ENCODE measurements at places on chromosomes 3 and 15. TPM values are rescaled to one million over a fixed set of nuclear protein-coding genes. Genes with fewer than 3 reads are reported as not detected.

GRCh38 chr3:170531657-170532335, 54.1 kb downstream of the SLC7A14 start:
- no peaks in the 10 kb centered on the region for H3K27me3 ChIP-seq
- no peak for DNase-seq
- H3K36me3 ChIP-seq = no peaks in the 10 kb centered on the region
- no peak overlapping the region for H3K27ac ChIP-seq
- H3K4me3 ChIP-seq = no peak overlapping the region

GRCh38 chr3:72346526-72346926, 501.7 kb downstream of the SHQ1 start:
- H3K27ac ChIP-seq = peak overlapping the region; percentile 54
- no peak for DNase-seq
- H3K4me3 ChIP-seq = no peak overlapping the region
- no peaks in the 10 kb centered on the region for H3K27me3 ChIP-seq
- H3K36me3 ChIP-seq = peaks cover 1% of the 10 kb centered on the region

GRCh38 chr3:189166321-189166720, 5.5 kb upstream of the TPRG1 start:
- no peaks in the 10 kb centered on the region for H3K27me3 ChIP-seq
- no peak overlapping the region for H3K4me3 ChIP-seq
- DNase-seq = no peak
- no peaks in the 10 kb centered on the region for H3K36me3 ChIP-seq
- peaks cover 1% of the 10 kb centered on the region for H3K4me1 ChIP-seq

DNA sequence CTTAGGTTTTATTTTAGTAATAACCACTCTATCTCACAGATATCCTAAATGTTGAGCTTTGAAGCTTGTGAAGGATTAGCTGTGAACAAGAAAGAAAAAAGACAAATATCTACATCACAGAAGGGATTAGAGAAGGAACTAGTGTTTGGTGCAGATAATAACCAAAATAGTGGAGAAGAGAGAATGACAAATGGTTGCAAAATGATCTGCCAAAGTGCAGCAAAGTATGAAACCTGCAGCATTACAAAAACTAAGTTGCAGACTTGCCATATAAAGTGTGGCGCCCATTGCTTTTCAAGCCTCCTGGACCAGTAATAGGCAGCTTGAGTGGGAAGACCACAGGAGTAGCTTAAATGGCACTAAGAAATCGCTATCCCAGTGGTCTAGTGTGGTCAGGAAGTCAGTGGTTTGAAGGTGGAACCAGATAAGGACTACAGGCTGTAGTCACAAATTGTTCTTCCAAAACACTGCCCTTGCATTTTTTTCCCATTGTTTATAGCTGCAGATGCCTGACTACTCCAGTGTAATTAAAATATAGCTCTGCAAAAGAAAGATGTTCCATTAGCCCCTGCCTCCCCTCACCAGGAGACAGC, 20.7 kb downstream of the TPM1 start:
- no peaks in the 10 kb centered on the region for H3K27me3 ChIP-seq
- H3K27ac ChIP-seq = no peak overlapping the region
- H3K4me1 ChIP-seq = no peaks in the 10 kb centered on the region
- peaks cover 5% of the 10 kb centered on the region for H3K36me3 ChIP-seq
- no peak for DNase-seq
- H3K4me3 ChIP-seq = no peak overlapping the region

DNA sequence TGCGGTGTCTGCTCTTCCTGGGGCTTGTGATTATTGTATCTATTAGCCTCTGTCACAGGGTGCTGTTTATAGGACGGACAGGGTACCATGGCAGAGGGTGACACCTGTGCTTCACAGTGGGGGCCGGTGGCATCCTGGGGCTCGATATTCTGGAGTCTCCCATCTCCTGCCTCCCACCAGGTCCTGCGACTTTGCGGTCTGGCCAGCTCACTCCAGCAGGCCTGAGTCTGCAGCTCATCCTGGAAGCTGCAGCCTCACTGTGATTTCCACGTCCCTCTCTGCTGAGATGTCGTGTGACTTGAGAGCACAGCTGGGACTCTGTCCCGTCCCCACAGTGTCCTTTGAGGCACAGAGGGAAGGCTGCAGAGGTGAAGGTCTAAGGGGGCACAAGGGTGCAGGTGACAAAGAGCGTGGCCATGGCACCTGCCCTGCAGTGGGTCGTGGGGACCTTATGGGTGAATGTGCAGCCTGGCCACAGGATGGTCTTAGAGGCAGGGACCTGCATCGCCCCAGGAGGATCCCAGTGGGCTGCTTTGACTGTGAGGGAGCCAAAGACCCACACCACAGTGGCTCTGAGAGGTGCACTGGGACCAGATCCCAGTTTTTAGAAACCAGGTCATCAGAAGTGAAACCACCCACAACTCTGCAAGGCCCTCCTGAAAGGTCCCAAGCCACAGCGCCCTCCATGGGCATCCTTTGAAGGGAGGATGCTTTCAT, 172.8 kb downstream of the KLF13 start:
- H3K27ac ChIP-seq = no peak overlapping the region
- H3K4me1 ChIP-seq = peaks cover 5% of the 10 kb centered on the region
- no peak overlapping the region for H3K4me3 ChIP-seq
- no peaks in the 10 kb centered on the region for H3K27me3 ChIP-seq
- no peaks in the 10 kb centered on the region for H3K36me3 ChIP-seq
- no peak for DNase-seq

- H3K4me1 ChIP-seq = peaks cover 9% of the 10 kb centered on the region
- no peak overlapping the region for H3K27ac ChIP-seq
- no peak overlapping the region for H3K4me3 ChIP-seq
- H3K27me3 ChIP-seq = peaks cover 22% of the 10 kb centered on the region
- DNase-seq = no peak
- H3K36me3 ChIP-seq = no peaks in the 10 kb centered on the region
Observed at GRCh38 chr15:46300716-46301115, 665.9 kb downstream of the SQOR start.

GRCh38 chr3:53885239-53885638, 3.3 kb upstream of the ACTR8 start:
- H3K36me3 ChIP-seq = peaks cover 39% of the 10 kb centered on the region
- no peak overlapping the region for H3K27ac ChIP-seq

- H3K27me3 ChIP-seq = peaks cover 87% of the 10 kb centered on the region
- H3K4me3 ChIP-seq = peak within 1 kb of the TSS; percentile 67
- H3K27ac ChIP-seq = no peak within 1 kb of the TSS
- no peaks in the 10 kb centered on the region for H3K36me3 ChIP-seq
- DNase-seq = no peak
Observed at GRCh38 chr3:55486857-55487380, at the start of gene WNT5A. WNT5A (minus strand) TSS chr3:55487306; CDS start chr3:55486985, 321 bp downstream.

- DNase-seq = no peak
- no peaks in the 10 kb centered on the region for H3K4me1 ChIP-seq
- H3K4me3 ChIP-seq = no peak overlapping the region
- H3K36me3 ChIP-seq = no peaks in the 10 kb centered on the region
Observed at GRCh38 chr15:84099181-84099580, 136.4 kb upstream of the GOLGA6L4 start.

- no peaks in the 10 kb centered on the region for H3K27me3 ChIP-seq
- H3K4me3 ChIP-seq = no peak overlapping the region
- no peaks in the 10 kb centered on the region for H3K36me3 ChIP-seq
- peak; percentile 10 for DNase-seq
- H3K27ac ChIP-seq = no peak overlapping the region
Observed at GRCh38 chr3:179811321-179812095, 158.7 kb downstream of the USP13 start.

- no peaks in the 10 kb centered on the region for H3K27me3 ChIP-seq
- H3K27ac ChIP-seq = no peak overlapping the region
- H3K4me1 ChIP-seq = peaks cover 4% of the 10 kb centered on the region
- H3K36me3 ChIP-seq = peaks cover 29% of the 10 kb centered on the region
- no peak for DNase-seq
- no peak overlapping the region for H3K4me3 ChIP-seq
Observed at GRCh38 chr15:77235566-77235965, 164.7 kb upstream of the TSPAN3 start.

- H3K36me3 ChIP-seq = no peaks in the 10 kb centered on the region
- no peak overlapping the region for H3K4me3 ChIP-seq
- H3K27ac ChIP-seq = no peak overlapping the region
- DNase-seq = no peak
- no peaks in the 10 kb centered on the region for H3K4me1 ChIP-seq
Observed at GRCh38 chr15:62920682-62921502, 121.7 kb upstream of the TPM1 start.

GRCh38 chr15:66089049-66089448, 164.5 kb downstream of the MEGF11 start:
- H3K27me3 ChIP-seq = peaks cover 9% of the 10 kb centered on the region
- no peak for DNase-seq
- no peak overlapping the region for H3K27ac ChIP-seq
- H3K36me3 ChIP-seq = no peaks in the 10 kb centered on the region
- no peak overlapping the region for H3K4me3 ChIP-seq

DNA sequence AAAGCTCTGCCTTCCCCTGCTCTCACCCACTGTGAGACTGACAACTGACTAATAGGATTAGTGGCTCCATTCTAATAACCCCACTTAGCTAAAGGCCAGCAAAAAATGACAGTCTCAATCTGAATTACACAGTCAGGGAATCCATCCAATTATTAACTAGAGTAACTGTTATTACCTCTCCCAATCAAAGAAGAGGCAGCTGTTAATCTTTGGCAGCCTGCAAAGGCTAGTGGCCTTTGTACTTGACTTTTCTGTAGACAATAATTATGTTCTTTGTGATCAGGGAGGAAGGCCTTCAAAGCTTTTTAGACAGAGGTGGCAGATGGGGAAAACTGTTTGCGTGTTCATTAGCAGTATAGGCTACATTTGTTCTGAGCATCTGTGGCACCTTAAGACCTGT, 177.7 kb downstream of the ISL2 start:
- no peaks in the 10 kb centered on the region for H3K4me1 ChIP-seq
- no peak overlapping the region for H3K27ac ChIP-seq
- H3K27me3 ChIP-seq = no peaks in the 10 kb centered on the region
- H3K4me3 ChIP-seq = no peak overlapping the region
- peaks cover 1% of the 10 kb centered on the region for H3K36me3 ChIP-seq

GRCh38 chr15:70197318-70197944, 99.7 kb upstream of the TLE3 start:
- no peaks in the 10 kb centered on the region for H3K27me3 ChIP-seq
- H3K36me3 ChIP-seq = no peaks in the 10 kb centered on the region
- H3K4me1 ChIP-seq = no peaks in the 10 kb centered on the region
- no peak overlapping the region for H3K4me3 ChIP-seq
- no peak for DNase-seq

DNA sequence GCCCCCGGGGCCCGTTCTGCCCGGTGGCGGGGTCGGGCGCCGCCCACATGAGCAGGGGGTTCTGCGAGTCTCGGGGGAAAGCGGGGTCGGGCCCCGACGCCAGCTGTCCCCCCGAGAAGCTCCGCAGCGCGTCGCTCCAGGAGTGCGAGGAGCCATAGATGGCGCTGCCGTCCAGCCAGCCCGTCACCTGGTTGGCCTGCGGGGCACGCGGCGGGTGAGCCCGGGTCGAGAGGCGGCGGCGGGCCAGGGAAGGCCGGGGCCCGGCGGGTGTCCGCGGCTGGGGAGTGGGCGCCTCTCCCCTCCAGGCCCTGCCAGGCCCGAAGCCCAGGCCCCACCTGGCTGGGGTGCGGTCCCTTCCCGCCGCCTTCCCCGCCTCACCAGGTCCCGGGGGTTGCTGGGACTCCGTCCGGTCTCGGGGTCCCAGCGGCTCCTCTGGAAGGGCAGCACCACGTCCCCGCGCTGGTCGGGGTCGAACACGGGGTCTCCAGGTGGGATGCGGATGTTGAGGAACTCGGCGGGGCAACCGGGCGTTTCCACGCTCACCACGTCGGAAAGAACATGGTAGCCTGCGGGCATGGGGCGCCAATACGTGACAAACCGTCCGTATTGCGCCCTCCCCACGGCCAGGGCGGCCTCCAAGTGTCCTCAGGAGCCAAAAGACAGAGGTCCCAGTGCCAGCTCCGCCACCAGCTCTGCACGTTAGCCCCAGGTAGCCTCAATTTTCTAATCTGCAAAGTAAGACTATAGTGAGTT, 2.4 kb downstream of the DUOX2 start:
- H3K4me1 ChIP-seq = peaks cover 28% of the 10 kb centered on the region
- peak overlapping the region; percentile 30 for H3K4me3 ChIP-seq
- peaks cover 73% of the 10 kb centered on the region for H3K27me3 ChIP-seq
- no peaks in the 10 kb centered on the region for H3K36me3 ChIP-seq
- DNase-seq = no peak

- H3K27me3 ChIP-seq = peaks cover 21% of the 10 kb centered on the region
- no peak for DNase-seq
- H3K4me3 ChIP-seq = no peak overlapping the region
- H3K27ac ChIP-seq = no peak overlapping the region
- H3K36me3 ChIP-seq = no peaks in the 10 kb centered on the region
Observed at GRCh38 chr15:70870051-70870450, 16.1 kb upstream of the LARP6 start.

DNA sequence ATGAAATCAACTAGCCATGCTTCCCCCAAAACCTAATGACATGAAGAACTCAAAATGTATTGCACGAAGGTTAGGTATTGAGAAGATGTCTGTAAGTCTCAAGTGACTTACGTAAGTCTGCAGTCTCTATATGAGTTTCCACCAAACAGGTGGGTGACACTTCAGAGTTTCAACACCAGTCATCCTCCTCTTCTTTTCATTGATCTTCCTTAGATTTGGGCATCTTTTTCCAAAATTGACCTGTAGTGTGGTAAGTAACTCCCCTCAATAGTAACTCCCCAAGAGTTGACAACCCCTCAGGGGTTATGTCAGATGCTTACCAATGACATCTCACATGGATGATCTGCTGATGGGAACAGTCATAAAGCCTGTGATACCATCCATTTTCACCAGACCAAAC, 46.1 kb downstream of the GPR176 start:
- H3K27me3 ChIP-seq = no peaks in the 10 kb centered on the region
- H3K27ac ChIP-seq = no peak overlapping the region
- no peak overlapping the region for H3K4me3 ChIP-seq
- H3K36me3 ChIP-seq = no peaks in the 10 kb centered on the region
- H3K4me1 ChIP-seq = peaks cover 4% of the 10 kb centered on the region
- DNase-seq = no peak

DNA sequence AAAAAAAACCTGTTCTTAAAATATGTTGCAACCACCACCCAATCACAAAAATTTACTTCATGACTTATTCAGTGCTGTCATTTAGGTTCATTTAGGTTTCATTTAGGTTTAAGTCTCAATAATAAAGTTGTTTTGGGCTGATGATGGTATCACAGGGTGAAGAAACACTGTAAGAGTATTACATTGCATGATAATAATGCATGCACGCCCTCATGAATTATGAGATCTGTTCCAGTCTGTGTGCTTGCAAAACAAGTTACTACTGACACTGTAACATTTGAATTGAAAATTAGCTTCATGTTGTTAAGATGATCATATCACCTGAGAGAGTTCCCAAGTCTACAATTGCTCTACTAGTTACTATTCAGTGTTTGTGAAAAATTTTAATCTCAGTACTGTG, at the start of gene AADACL2:
TSS of gene AADACL2 (plus strand) at position 315 of the 400 bp plus-strand sequence. CDS start 109 bp downstream, outside the sequence.
- peaks cover 8% of the 10 kb centered on the region for H3K27me3 ChIP-seq
- H3K4me1 ChIP-seq = no peaks in the 10 kb centered on the region
- no peak for DNase-seq
- no peaks in the 10 kb centered on the region for H3K36me3 ChIP-seq
- no peak within 1 kb of the TSS for H3K4me3 ChIP-seq

The SCG3 gene
- not detected for total RNA-seq

The COPG1 gene
- 128 TPM for total RNA-seq

The BRPF1 gene
- 39.4 TPM for total RNA-seq

The CA12 gene
- not detected for total RNA-seq

The P2RY1 gene
- 0.52 TPM for total RNA-seq

The MESP1 gene
- total RNA-seq = 4.5 TPM

Data from activated naive CD8-positive, alpha-beta T cell treated with anti-CD3 and anti-CD28 coated beads for 36 hours (primary cell).